ENCODE measurements at places on chromosomes 5 and 9.

GRCh38 chr9:135166565-135166964 lies 79.1 kb downstream of the OLFM1 start:
- no peak for DNase-seq

GRCh38 chr9:130606887-130607600 lies 27.7 kb downstream of the FUBP3 start:
- no peak for DNase-seq

GRCh38 chr9:116387934-116388698 lies 234.5 kb downstream of the PAPPA start:
- DNase-seq, result no peak

DNA sequence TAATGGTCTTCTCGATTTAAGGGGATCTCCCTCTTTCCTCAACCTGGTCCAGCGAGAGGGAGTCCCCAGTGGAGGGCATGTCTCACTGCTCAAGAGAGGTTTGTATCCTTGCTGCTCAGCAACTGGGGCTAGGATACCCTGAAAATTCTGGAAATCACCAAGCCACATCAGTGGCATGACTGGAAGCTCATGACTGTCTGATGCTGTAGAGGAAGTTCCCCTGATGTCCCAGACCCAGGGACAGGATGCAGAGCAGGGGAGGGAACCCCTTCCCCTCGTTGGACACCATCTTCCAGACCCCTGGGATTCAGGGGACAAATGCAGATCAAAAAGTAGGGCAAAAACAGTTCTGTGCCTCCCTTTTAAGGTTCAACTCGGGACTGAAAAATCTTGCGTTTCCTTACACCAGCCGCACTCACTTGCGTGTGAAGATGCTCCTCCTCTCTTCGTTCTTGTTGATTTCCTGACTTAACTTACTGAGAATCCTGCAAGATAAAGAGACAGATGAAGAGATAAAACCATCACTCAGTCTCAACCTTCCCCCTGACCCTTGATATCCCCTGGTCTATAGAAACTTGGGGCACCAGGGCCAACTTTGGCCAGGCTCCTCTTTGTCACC lies 22.1 kb downstream of the LCP2 start:
- DNase-seq, result no peak

DNA sequence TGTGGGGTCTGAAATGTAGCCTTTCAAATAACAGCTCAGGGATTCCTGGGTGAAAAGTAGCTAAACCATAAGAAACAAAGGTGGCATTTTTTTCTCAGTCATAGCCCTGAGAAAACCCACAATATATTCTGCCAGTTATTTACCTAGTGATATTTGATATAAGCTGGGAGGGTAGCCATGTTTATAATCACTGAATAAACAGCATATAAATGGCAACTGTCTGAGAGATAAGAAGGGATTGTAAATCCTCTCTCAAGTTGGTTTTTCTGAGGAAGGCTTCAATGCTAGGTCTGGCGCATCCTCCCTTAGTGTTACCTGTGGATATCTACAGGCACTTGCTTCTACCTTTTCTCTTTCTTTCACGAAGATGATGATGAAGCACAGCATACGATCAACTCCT lies 1080.5 kb upstream of the DMAC1 start:
- no peak for DNase-seq

DNA sequence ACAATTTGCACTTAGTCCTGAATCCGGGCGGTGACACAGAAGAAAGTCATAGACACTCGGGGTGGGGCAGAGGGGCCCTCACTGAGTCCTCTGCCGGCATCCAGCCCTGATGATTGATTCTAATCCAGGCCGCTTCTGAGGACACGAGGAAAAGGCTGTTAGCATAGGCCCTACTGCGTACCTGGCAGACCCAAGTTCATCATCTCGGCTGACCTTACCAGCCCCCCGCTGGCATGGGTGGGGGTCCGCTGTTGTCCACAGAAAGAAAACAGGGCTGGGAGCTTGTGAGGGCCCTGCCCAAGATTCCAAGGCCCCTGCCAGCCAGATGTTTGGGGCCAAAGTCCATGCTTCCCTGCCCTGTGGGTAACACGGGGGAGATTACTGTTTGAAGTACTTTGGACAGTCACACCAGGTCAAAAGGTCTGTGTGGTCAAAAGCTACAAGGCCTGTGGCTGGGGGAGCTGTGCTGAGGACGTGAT lies 24.5 kb downstream of the ERGIC1 start:
- DNase-seq, result no peak

- DNase-seq, result no peak
Measured at GRCh38 chr5:153938191-153938842, 100.4 kb downstream of the FAM114A2 start.

- no peak for DNase-seq
Measured at GRCh38 chr5:40502736-40503135, 177.0 kb upstream of the PTGER4 start.

GRCh38 chr5:172453206-172453985 lies 929 bp downstream of the SH3PXD2B start:
- no peak for DNase-seq

GRCh38 chr5:16625096-16625495 lies 8.3 kb upstream of the RETREG1 start:
- no peak for DNase-seq

GRCh38 chr5:110335361-110336066 lies 391.0 kb downstream of the TMEM232 start:
- DNase-seq, result no peak

DNA sequence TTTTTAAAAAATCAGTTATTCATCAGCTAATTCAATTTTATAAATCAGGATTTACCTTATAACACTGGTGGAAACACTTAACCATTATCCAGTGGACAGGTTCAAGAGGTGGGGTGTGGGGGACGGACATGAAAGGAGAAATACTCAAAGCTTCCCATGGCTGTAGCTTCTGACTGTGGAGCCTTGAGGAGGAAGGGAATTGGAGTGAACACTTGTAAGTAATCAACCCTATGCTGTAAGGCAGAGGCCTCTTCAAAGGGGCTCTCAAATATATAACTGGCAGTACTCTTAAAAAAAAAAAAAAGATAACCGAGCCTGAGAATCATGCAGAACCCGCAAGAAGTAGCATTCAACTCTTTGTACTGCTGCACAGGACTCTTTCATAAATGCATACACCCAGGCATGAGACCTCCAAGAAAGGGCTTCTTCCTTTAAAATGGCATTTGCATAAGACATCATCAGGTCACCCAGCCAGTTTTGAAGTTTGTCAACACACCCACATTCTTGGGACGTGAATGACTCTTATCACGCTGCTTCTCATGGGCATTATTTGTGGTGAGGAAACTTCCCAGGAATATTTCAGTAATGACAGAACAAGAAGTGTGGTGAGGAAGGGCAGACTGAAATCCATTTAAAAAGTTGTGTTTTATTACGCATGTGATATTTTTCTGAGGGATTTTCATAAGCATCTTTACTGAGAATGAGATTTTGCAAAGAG lies 8.1 kb downstream of the OSMR start:
- DNase-seq, result no peak
